ENCODE measurements at places on chromosomes 4 and X.

DNA sequence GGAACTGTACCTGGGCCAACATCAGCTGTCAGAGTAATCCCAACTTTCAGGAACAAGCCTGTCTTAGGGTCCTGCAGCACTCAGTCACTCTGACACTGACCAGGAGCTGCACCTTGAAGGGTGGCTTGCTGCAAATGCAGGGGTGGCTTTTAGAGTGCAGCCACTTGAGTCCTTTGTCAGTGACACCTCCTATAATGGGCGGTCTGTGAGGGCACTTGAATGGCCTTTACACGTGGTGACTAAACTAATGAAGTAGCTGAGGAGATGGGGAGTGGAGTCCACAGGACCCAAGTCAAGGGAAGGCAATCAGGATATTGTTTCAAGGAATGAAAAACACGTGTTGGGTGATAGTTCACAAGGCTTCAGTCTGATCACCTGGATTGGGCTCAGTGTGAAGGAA, 11.1 kb upstream of the LNX1 start:
- no peak for DNase-seq

- DNase-seq: no peak
Observed at GRCh38 chr4:7989654-7990053, 50.0 kb upstream of the AFAP1 start.

- DNase-seq: no peak
Observed at GRCh38 chr4:78496021-78496643, 55.4 kb upstream of the ANXA3 start.

DNA sequence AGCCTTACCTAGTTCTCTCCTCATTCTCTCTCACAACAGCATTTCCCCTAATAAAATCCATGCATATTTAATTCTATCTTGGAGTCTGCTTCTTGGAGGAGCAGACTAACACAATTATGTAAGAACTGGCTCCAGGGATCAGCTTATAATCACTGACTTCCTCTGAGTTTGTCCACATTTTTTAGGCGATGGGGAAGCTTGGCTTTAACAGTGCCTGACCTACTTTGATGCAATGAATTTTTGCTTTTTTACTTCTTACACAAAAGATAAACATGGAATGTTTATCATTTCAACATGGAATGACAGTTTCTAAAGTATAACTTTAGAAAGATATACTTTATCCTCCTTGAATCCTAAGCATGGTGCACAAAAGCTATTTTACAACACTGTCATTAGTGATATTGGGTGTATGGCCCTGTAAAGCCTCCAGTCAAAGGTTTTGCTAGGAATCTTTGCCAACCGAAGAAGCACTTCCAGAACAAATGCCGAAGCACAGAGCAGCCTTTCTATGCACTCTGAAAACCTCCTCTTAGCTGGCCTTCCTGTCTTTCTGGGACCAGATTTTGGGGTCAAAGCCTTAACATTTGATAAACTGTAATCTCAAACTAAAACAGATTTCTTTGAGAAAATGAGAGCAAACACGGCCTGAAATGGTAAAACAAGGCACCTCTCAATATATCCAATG, 736 bp downstream of the BDH2 start:
- no peak for DNase-seq

- DNase-seq: no peak
Observed at GRCh38 chr4:183763990-183764754, 105.1 kb downstream of the TRAPPC11 start.

- DNase-seq: no peak
Observed at GRCh38 chr4:84681486-84682274, 98.8 kb downstream of the CDS1 start.

GRCh38 chr4:107993969-107994368, 4.3 kb downstream of the HADH start:
- DNase-seq: no peak

GRCh38 chr4:142701017-142701416, 145.1 kb downstream of the INPP4B start:
- no peak for DNase-seq

DNA sequence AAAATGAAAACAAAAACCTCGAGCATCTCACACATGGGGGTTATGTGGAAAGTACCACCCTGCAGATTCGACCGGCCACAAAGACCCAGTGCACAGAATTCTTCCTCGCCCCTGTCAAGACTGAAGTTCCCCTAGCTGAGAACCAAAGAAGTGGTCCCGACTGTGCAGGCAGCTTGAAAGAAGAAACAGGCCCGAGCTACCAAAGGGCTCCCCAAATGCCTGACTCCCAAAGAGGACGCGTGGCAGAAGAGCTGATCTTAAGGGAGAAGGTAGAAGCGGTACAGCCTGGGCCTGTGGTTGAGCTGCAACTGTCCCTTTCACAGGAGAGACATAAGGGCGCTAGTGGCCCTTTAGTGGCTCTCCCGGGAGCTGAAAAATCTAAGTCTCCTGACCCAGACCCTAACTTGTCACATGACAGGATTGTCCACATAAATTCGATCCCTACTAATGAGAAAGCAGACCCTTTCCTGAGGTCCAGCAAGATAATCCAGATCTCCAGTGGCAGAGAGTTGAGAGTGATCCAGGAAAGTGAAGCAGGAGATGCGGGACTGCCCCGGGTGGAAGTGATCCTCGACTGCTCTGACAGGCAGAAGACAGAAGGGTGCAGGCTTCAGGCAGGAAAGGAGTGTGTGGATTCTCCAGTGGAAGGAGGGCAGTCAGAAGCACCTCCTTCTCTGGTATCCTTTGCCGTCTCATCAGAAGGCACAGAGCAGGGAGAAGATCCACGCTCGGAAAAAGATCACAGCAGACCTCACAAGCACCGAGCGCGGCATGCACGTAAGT, 108.8 kb upstream of the MYOZ2 start:
- no peak for DNase-seq

DNA sequence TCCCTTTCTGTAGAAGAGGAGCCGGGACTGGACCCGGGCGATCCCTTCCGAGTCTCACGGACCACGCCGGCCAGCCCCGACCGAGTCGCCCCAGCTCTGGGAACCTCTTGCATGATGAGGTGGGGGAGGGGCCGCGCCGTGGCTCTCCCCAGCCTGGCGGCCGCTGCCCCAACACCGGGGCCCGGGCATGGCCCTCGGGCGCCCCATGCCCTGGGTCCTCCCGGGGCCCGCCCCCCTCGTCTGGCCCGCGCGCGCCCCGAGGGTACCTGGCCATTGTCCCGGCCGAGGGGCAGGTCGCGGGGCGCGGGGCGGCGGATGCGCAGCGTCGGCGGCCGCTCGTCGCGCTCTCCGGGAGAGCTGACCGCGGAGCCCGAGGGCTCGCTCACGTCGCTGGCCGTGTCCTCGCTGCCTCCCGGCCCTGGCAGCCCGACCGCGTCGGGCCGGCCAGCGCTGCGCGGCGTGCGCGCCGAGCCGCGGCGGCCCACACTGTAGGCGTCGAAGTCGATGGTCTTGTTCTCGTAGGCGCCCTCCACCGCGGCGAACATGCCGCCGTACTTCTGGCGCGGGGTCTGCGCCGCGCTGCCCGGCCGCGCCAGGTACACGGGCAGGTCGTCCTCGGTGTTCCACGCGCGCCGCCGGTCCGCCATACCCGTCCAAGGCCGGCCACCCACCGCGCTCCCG, 423 bp downstream of the CRMP1 start:
- peak; percentile 29 for DNase-seq

DNA sequence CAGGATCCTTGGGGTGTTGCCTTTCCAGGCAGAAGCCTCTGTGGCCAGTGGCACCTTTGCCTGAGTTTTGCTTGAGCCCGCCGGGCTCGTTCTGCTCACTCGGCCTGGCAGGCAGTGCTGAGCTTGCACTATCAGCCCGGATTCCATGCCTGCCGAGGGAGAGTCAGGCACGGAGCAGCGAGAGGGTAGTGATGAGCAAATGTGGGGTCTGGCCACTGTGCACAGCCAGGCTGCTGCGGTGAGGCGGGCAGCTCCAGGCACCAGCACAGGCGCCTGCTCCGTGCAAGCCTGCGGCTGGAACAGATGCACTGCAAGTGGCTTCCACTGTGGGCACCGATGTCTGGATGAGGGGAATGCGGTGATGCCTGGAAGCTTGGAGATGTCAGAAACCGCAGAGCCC, 619.2 kb downstream of the RAPGEF2 start:
- no peak for DNase-seq

DNA sequence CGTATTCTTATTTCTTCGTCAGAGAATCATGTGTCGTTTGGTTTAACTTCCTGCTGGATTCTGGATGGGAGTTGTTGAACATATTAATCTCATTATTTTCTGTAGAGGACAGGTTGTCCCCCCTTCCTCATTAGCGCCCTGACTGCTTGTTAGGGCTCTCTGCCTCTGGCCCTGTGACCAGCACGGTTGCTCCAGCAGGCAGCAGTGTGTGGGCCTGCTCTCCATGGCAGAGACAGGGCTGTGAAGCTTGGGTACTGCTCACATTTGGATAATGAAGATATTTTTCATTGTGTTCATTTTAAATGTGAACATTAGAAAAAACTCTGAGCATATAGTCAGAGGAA, 102.7 kb downstream of the KLHL8 start:
- DNase-seq: no peak

DNA sequence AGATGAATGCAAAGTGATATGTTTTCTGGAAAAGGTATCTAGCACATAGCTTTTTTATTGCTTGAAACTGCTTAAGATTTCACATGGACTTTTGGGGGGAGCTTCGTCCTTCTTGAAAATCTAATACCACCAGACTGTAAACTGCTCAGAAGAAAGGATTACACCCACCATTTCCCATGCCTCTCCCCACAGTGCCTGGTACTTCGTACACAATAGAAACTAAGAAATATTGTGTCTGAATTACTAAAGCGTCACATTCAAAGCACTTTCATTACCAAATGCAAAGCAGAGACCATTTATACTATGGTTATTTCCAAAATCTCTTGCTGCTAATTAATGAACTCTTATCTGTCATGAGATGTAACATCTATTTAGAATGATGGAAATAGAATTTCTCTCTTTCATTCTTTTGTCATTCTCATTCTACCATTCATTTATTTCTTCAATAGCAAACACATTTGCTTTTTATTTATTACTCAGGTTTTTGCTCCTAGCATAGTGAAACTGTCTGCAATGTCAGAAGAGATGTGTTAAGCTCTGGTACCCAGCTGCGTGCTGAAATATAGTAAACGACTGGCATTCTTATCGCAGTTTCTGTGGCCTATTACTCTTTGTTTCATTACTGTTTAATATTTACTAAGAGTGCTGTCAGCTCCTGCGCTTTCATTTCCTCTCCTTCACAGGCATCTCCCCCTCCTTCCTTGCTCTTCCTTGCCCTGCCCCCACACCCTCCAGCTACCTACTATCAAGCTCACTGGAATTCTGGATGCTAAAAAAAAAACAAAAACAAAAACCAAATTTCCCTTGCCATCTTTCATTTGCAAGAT, 51.4 kb upstream of the RAPGEF2 start:
- DNase-seq: no peak

DNA sequence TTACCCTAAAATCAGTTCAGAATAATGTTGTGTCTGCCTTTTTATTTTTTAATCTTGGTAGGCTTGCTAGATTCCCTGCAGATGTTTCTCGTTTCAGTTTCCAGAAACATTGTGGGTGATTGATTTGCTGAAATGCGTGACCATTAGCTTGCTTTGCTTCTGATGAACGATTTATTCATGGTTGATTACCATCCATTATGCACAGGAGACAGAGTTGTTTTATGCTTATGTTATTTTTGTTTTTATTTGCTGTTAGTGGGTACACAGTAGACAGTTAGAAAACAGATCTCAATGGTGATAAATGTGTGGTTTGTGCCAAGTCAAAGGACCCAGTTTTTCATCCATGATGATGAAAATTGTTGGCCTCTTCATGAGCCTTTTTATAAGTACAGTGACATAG, 455.6 kb upstream of the BOD1L1 start:
- DNase-seq: no peak

DNA sequence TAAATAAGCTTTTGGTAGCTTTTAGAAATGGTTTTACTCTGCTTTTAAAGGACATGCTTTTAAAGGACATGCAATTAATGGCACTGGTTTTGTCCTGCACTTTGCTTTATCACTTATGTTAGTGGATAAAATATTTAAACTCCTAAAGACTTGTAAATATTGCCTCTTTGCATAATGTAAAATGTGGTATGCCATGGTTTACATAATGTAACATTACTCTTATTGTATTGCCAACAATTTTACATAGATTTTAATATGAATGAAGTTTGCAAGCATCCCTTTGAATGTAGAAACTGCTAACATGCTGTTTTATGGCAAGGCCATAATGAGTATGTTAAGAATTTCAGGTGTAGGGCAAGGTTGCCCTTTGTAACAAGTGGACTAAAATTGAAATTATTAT, 118.4 kb downstream of the CHIC1 start:
- DNase-seq: no peak

DNA sequence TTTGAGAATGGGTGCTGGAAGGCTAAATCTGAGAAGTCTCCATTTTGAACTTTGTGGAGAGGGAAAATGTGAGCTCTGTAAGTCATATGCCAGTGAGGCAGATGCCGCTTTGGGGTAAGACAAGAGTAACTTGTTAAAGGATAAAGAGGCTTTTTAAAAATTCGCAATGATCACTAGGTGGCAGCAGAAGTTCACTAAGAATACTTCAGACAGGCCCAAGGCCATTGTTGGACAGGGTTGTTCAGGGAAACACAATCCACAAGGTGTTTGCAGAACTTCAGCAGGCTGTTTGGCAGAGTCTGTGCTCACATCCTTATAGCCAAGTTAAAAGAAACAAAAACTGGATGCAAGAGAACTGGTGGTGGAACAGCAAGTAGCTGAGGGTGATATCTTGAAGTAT, 13.7 kb upstream of the PIGA start:
- peak; percentile 52 for DNase-seq

- DNase-seq: no peak
Observed at GRCh38 chr4:33878710-33879109, 2365.6 kb downstream of the ARAP2 start.

DNA sequence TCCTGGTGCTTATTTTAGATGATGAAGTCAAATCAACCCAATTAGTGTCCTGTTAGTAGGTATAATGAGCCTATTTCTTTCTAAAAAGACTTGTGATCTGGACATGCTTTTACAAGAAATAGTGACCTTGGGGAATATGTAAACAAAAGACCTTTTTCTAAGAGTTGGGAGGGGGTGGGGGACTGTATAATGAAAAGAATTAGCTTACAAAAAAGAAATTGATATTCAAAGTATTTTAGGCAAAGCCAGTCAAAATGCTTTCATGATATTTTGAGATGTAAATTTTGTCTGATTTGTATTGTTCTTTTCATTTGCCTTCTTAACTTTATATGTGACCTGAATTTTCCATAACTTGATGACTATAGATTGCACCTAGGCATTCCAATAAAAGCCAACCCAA, 114.6 kb downstream of the DCTD start:
- no peak for DNase-seq

DNA sequence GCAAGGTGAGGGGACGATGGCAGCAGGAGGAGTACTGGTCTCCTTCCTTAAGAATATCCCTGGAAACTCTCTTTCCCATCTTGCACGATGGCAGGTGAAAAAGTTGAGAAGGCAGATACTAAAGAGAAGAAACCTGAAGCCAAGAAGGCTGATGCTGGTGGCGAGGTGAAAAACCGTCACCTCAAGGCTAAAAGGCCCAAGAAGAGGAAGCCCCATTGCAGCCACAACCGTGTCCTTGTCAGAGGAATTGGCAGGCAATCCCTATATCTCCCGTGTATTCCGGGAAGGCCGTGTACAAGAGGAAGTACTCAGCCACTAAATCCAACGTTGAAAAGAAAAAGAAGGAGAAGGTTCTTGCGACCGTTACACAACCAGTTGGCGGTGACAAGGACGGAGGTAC, 40.0 kb downstream of the CRLF2 start:
- no peak for DNase-seq
